ENCODE measurements at places on chromosomes 16 and 17.

- DNase-seq, result no peak
Observed at GRCh38 chr17:15469260-15469659, 1.8 kb upstream of the CDRT4 start.

GRCh38 chr17:80815151-80815681, 176.4 kb upstream of the CHMP6 start:
- DNase-seq, result no peak

GRCh38 chr16:81427219-81427618, 17.4 kb upstream of the CMIP start:
- no peak for DNase-seq

GRCh38 chr17:9244066-9245052, 223.0 kb downstream of the NTN1 start:
- no peak for DNase-seq

- DNase-seq, result no peak
Observed at GRCh38 chr17:70021726-70022125, 53.3 kb upstream of the KCNJ16 start.

GRCh38 chr17:40315206-40315605, 6.2 kb downstream of the RARA start:
- DNase-seq, result no peak

- no peak for DNase-seq
Observed at GRCh38 chr16:14131774-14132695, 60.9 kb downstream of the MRTFB start.

- DNase-seq, result no peak
Observed at GRCh38 chr16:88026964-88027938, 76.0 kb downstream of the BANP start.

DNA sequence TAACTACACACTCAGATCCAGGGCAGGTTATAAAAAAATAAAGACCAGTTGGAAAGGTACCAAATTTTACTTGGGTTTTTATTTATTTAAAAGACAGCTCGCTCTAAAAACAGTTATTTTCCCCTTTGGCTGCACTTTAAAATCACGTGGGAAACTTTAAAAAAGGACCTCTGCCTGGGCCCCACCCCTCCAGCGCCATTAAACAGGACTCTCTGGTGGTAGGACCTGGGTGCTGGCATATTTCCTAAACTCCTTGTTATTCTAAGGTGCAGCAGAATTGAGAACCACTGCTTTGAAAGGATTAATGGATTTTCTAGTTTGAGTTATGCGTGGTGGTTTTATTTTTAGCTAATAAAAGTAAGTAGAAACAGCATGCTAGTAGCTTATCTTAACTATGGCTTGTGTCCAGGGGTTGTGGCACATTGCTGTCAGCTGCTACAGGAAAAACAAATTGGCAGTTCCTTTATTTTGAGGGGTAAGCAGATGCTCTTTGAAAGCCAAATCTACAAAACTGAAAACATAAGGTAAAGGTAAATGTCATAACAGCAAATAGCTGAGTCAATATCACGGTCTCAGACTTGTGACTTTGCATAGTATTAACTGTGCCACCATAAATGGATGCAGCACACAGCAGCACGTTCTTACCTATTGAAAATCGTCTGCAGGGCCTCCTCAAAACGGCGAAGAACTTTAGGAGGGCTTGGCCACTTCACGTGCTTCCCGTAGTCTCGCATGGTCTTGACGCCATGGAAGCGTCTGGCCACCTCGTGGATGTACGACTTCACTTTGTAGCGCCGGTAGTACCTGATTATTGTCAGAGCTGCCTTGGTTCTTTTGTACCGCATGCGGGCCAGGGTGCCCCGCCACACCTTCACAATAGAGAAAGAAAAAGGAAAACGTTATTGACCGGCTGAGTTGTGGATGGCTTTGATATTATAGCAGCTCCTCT, 172.0 kb downstream of the CDK5R1 start:
- no peak for DNase-seq

DNA sequence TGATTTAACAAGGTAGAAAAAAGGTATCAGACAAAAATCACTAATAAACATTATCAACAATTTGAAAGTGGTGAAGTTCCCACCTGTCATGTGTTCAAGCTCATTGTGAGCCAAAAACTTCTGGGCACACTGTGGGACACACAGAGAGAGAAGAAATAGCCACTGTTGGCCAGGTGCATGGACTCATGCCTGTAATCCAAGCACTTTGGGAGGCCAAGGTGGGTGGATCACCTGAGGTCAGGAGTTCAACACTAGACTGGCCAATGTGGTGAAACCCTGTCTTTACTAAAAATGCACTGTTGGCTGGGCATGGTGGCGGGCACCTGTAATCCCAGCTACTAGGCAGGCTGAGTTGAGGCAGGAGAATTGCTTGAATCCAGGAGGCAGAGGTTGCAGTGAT, 167.4 kb downstream of the TOX3 start:
- no peak for DNase-seq

GRCh38 chr16:55906123-55906522, 30.9 kb upstream of the CES5A start:
- DNase-seq, result no peak

- DNase-seq, result no peak
Observed at GRCh38 chr17:82862737-82863382, 23.0 kb upstream of the ZNF750 start.

DNA sequence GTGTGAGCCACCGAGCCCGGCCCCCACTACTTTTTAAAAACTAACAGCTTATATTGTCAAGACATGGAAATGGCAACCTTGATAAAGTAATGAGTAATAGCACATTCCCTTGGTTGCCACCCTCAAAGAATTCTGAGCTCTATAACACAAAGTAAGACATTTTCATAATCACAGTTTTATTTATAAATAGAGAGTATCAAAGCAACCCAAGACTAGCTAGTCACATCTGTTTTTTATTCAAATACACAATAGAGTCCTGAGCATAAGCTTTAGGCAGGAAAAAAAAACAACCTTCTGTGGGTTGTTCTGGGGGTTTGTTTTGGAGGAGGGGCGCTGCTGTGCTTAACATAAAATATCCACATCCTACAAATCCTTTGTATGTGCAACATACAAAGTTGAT, 68.7 kb downstream of the CEP95 start:
- DNase-seq, result no peak

DNA sequence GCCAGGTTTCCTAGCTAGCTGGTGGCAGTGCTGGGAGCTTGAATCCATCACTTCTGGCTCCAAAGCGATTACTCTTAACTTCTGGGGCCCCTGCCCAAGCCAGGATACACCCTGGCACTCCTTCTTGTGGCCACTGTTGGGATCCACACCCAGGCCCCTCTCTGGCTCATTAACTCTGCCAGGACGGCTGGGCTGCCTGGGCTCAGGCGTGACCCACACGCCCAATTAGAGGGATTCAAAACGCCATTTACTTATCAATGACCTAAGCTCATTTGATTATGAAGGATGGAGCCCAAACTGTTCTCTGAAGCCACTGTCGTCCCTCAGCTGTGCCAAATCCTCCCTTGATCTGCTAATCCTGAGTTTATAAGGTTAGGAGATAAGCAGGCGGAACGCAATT, 79.7 kb upstream of the BRD7 start:
- DNase-seq, result no peak

DNA sequence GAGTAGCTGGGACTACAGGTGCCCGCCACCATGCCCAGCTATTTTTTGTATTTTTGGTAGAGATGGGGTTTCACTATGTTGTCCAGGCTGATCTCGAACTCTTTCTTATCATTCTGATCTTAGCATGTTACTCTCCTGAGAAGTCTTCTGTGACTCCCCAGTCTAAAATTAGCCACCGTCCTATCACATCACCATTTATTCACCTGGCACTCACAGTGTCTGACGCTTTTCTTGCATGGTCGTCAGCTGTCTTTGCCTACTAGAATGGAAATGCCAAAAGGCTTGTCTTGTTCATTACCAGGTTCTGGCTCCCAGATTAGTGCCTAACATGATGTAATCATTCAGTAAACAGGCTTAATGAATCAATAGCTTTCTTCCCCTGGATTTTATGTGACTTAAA, 23.8 kb downstream of the TOM1L1 start:
- no peak for DNase-seq

- no peak for DNase-seq
Observed at GRCh38 chr17:31308372-31309334, 5.2 kb downstream of the EVI2B start.

GRCh38 chr16:89867918-89868317, 5.5 kb upstream of the TCF25 start:
- no peak for DNase-seq

- DNase-seq, result no peak
Observed at GRCh38 chr16:7185689-7186088, 147.0 kb upstream of the RBFOX1 start.

GRCh38 chr17:67156269-67157199, 88.5 kb downstream of the HELZ start:
- no peak for DNase-seq

DNA sequence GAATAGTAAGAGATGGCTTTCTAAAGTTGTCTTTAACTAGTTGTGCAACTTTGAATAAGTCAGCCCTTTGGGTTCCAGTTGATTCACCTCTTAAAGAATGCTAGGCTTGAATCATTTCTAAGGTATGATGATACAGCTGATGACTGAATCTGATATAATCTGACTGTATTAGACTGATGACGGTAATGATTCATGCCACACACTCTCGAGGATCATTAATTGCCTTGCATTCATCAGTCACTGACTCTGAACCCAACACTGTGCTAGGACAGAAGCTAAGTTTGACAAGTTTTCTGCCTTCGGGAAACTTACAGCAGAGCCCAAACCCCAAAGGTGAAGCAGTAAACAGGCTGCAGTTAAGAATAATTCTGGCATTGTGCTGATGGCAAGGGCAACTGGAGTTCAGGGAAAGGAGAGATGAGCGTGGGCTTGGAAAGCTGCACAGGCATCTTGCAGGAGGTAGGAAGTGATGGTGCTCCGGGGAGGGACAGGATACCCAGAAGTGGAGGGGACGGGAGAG, 25.8 kb downstream of the ASIC2 start:
- DNase-seq, result no peak

DNA sequence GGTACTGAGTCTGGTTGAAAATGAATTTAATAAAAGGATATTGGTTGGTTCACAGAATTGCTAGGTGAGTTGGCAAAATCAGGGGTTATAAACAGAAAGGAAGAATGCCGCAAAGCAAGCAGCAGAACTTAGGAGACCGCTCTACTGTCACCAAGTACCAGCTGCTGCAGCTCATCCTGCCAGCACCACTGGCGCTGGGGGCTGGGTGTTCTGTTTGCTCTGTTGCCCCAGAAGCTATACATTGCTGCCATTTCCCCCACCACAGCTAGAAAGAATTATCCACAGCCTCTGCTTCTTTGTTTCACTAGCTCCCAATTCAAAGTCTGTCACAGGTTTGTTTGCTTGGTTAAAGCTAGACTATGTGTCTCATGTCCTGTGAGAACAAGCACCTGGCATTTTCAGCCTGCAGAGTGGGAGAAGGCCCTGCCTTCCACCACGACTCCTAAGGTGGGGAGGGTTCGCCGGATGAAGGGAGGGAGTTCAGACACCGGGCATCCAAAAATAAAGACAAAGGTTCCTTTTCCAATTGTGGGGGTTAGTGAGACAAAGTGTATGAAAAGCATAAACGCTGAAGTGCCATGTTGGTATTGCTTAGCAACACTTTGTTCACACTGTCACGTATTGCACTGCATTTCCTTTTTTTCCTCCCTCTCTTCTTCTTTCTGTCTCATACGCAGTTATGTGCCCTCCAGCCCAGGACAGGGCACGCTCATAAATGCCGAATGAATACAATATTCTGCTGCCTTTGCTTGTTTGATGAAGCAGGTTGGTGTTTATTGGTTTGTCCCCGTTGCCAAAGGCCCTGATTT, 9.6 kb upstream of the CPD start:
- DNase-seq, result no peak

GRCh38 chr16:69397821-69398521, 12.2 kb upstream of the TERF2 start:
- DNase-seq, result no peak

- DNase-seq, result no peak
Observed at GRCh38 chr17:43994272-43995149, 9.9 kb upstream of the NAGS start.

- DNase-seq, result no peak
Observed at GRCh38 chr17:39835038-39835786, 28.9 kb downstream of the IKZF3 start.

- no peak for DNase-seq
Observed at GRCh38 chr16:81061871-81062608, 15.0 kb downstream of the C16orf46 start.

DNA sequence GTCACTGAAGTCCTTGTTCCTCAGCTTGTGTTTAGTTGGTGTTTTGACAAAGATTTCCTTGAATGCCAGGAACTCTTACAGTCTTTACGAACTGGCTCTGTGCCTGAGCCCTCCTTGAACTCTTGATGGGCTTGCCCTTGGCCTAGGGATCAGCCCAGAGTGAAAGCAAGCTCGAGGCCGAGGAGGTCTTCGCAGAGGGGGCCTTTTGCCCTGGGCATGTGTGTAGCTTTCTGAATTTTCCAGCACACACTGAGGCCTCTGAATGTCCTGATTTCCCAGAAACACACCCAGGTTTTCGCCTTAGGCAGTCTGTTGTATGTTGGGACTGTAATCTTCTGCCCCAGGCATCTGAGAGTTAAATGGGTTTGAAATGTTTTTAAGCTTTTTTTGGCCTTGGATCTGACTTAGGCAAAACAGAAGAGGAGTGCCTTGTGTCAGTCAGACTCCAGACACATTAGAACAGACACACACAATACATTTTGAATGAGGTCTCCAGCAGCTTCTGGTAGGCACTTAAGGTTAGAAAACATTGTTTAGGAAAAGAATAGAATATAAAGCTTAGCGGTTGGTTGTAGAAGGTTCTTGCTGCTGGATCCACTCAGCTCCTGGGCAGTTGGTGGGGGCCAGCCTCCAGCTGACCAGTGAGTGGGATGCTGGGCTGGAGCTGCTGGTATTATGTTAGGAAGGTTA, 17.1 kb downstream of the FOXK2 start:
- DNase-seq, result no peak

- no peak for DNase-seq
Observed at GRCh38 chr16:64717871-64718270, 404.0 kb downstream of the CDH11 start.

DNA sequence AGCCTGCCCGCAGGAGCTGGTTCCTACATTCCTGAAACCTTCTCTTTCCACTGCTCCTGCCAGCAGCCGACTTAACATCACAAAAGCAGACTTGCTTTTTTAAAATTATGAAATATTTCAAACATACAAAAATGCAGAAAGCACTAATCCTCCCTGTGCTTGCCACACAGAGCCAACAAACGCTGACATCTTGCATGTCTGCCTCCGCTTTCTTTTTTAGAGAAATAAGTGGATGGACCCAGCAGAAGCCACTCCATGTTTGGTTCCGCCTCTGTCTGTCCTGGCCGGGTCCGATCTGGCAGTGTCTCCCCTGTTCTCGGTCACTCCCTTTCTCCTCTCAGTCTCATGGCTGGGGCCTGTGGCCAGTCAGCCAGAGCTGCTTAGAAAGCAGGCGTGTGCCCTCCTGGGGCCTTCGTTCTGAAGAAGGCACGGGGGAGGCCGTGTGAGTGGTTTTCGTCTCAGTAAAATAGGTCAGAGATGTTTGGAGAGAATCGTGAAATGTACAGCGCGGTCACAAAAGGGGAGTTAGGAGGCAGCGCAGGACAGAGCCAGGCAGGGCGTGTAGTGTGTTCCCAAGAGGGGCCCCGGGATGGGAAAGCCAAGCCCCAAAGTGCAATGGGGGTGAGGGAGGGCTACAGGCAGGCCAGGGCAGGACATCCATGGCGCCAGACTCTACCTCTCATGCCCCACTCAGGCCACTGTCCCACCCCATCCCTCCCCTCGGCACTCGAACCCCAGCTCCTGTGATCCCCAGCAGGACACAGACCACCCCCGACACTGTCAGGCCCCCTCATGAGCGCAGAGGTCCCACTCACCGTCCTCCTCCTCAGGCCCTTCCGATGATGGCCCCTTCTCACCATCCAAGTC, 23.2 kb downstream of the MXRA7 start:
- no peak for DNase-seq

Data from NCI-H1417 treated with DMSO at 0.1 percent for 48 hours (cell line).